ENCODE measurements at places on chromosomes 11 and 22.

- no peak for DNase-seq
These were observed 98.2 kb downstream of the INSC start for GRCh38 chr11:15212876-15213275.

- DNase-seq, result peak; percentile 87
These were observed 30.0 kb upstream of the CABP7 start for GRCh38 chr22:29689880-29690213.

- no peak for DNase-seq
These were observed 3.6 kb upstream of the PGR start for GRCh38 chr11:101133190-101133589.

DNA sequence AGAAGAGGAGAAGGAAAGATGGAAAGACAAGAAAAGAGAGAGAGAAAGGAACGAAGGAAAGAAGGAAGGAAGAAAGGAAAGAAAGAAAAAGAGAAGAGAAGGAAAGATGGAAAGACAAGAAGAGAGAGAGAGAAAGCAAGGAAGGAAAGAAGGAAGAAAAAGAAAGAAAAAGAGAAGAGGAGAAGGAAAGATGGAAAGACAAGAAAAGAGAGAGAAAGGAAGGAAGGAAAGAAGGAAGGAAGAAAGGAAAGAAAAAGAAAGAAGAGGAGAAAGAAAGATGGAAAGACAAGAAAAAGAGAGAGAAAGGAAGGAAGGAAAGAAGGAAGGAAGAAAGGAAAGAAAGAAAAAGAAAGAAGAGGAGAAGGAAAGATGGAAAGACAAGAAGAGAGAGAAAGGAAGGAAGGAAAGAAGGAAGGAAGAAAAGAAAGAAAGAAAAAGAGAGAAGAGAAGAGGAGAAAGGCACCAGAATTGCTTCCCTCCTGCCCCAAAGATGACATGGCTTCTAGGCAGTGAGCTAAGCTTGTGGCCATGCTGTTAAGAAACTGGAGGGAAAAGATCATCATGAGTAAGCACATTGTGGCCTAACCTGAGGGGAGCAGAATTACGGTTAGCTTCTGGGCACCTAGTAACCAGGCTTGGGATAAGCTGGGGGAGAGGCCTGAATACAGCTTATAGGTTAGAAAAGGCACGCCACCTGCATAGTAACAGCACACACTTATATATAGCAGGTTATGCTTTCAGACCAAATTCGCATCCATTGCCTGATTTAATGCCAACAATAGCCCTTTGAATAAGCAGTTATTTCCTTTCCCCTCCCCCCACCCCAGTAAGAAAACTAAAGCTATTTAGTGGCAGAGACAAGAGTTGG, 2.3 kb upstream of the ST3GAL4 start:
- no peak for DNase-seq

- DNase-seq, result peak; percentile 59
These were observed 15.6 kb upstream of the DENND5A start for GRCh38 chr11:9280655-9281301.

- no peak for DNase-seq
These were observed 45.8 kb downstream of the LMO1 start for GRCh38 chr11:8217926-8218325.

All from tongue (tissue), 3 donors.